ENCODE measurements at places on chromosomes 3 and 15.

GRCh38 chr15:41894251-41894790 is 468 bp upstream of the SPTBN5 start:
- DNase-seq = no peak

GRCh38 chr3:57132674-57133073 is 32.5 kb downstream of the IL17RD start:
- DNase-seq = no peak

DNA sequence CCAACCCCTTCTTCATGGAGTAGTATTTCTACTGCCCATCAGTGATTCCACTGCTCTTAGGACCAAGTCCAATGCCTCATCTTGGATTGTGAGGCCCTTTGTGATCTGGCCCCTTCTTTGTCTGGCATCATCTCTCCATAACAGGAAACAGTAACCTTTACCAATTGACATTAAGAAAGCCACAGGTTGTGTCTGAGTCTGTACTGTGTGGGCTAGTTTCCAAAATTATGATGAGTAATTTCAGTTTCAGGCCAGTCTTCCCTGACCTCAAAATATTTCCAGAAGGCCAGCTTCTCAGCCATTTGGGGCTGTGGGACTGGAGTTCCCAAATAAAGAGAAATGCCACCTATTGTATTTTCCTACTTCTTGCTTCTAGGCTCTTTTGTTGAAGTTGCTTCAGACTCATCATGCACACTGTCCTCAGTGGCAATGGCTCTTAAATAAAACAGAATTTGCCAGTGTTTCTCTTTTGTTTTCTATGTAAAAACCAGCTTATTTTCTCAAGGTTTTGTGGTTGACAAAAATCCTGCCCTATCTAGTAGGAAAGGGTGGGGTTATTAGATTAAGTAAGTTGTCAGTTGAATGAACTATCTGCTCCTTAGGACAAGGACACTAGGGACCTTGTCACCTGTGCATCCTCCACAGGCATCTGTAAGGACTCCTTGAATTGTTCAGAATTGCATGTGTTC is 47.0 kb upstream of the ACKR4 start:
- DNase-seq = peak; percentile 20

- no peak for DNase-seq
Observed at GRCh38 chr3:32406486-32407408, 15.1 kb downstream of the CMTM7 start.

GRCh38 chr3:11989383-11990038 is 14.7 kb upstream of the SYN2 start:
- no peak for DNase-seq

DNA sequence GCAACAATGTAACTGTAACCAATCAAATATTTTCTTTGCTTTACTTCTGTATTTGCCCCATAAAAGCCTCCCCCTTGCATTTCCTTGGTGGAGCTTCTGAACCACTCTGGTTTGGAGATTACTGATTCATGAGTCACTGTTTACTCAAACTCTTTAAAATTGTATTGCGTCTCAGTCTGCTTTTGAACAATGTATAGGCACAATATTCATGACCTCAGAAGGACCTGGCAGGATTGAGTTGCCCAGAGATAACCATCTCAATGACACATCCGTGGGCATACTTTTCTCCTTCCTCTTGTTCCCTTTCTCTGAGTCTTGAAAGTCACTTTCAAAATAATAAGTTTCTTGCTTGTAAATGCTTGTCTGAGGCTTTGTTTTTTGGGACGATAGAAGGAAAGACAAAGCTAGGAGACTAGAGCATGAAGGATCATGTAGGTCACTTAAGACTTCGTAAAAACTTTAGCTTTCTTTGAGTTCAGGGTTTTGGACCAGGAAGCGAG is 57.1 kb upstream of the POU1F1 start:
- DNase-seq = peak; percentile 60

DNA sequence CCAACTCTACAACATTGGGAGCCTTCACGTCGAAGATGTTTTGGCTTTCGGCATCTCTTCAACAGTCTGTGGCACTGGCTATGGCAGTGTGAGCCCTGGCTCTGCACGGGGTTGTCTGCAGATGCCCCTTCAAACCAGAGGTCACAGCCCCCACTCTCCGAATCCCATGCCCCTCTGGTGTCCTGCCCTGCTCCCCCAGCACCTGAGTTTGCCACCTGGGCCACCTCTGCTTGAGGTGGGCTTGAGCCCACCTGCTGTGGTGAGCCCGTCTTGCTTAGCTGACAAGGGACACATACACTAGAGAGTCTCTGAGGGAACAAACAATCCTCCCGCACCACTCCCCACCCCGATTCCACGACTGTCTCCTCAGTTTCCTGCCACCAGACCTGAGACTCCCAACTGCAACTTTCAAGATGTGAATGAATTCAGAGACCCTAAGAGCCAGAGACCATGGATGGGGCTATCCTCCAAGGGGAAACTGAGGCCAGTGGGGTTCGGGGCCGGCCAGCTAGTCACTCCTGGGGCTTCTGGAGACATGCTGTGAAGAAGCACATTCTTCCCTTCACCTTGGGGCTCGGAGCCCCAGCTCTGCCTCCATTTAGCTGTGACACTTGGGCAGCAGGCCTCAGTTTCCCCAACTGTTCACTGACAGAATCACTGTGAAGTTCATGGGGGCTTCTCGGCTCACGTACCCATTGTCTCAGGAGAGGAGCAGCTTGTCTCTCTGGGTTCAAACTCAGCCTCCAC is 44.6 kb downstream of the TPRA1 start:
- DNase-seq = no peak

- DNase-seq = no peak
Observed at GRCh38 chr3:128395500-128396162, 71.1 kb downstream of the DNAJB8 start.

GRCh38 chr3:59726279-59726678 is 676.5 kb upstream of the CFAP20DC start:
- no peak for DNase-seq

GRCh38 chr15:84788500-84788899 is 28.7 kb upstream of the ALPK3 start:
- DNase-seq = peak; percentile 35

GRCh38 chr3:29597376-29598008 is 316.6 kb downstream of the RBMS3 start:
- DNase-seq = peak; percentile 40

- no peak for DNase-seq
Observed at GRCh38 chr15:58590926-58591325, 158.6 kb downstream of the ADAM10 start.

DNA sequence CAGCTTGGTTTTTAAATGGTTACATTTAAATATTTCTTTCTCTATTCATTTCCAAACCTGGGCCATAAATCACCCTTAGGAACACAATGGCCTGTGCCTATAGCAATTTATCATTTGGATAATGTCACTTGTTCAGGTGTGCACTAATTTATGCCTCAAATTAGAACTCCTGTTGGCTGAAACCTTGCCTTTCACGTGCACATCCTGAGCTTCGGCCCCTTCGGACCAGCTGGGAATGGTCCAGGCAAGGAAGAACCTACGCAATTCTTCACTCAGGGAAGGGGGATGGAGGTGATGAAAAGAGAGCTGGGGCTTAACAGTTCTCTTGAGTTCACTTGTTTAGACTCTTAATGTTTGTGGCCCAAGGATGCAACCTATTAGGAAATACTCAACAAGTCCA is 324.1 kb upstream of the ICE2 start:
- DNase-seq = peak; percentile 45

- DNase-seq = peak; percentile 75
Observed at GRCh38 chr15:38414357-38414756, 39.6 kb upstream of the FAM98B start.

DNA sequence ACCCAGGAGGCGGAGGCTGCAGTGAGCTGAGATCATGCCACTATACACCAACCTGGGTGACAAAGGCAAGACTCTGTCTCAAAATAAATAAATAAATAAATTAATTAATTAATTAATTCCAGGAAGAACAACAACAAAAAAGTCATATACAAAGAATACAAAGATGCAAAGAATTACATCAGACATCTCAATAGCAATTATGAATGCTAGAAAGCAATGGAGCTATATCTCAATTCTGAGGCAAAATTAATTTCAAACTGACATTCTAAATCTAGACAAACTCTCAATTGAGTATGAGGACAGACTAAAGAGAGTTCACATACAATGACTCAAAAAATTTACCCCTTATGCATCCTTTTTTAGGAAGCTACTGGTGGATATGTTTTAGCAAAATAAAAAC is 69.6 kb upstream of the CTNNB1 start:
- DNase-seq = no peak

- no peak for DNase-seq
Observed at GRCh38 chr3:177057768-177058167, 139.5 kb downstream of the TBL1XR1 start.

- DNase-seq = no peak
Observed at GRCh38 chr3:132616780-132617179, 19.7 kb downstream of the ACKR4 start.

DNA sequence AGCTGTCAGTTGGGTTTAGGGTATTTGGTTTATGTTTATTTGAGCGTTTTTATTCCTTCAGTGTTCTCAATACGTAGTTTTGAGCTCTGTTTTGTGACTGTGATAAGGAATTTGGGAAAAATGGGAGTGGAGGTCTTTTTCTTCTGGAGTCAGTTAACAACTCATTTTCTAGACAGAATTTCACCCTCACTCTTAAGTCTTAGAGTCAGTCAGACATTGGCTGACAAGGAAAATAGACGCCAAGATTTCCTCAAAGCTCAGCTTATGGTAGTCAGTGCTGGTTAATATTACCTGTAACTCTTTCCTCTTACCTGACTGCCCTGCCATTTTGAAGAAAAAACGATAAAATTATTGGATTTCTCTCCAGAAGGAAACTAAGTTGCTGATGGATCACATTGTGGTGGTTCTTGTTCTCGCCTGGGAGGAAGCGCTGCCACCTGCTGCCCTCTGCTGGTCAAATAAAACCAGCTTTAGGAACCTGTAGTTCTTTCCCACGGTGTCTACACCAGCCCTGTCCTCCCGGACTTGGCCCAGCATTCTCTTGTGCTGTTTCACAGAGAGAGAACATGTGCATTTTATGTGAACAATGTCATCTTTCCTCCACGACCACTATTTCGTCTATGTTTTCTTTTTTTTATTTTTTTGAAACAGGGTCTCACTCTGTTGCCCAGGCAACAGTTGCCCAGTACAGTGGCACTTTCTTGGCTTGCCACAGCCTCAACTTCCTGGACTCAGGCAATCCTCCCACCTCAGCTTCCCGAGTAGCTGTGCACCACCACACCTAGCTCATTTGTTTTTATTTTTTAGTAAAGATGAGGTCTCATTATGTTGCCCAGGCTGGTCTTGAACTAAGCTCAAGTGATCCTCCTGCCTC is 41.4 kb upstream of the UMPS start:
- peak; percentile 79 for DNase-seq

- no peak for DNase-seq
Observed at GRCh38 chr15:61411902-61412510, 182.9 kb upstream of the RORA start.

DNA sequence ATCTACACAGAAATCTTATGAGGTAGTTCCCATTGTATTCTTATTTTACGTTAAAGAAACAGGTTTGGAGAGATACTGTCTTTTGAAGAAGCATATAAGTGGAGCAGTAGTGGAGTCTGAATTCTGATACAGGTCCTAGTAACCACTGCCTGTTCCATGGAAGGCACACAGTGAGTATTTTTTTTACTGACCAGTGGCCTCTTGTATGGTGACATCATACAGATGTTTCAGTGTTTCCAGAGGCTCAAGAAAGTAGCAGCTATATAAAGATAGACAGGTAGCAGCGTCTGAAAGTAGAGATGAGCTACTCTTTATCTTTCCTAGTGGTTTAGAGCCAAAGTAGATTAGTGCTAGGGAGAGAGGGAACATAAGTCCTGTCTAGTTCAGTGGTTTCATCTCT is 173.5 kb downstream of the LPP start:
- no peak for DNase-seq

DNA sequence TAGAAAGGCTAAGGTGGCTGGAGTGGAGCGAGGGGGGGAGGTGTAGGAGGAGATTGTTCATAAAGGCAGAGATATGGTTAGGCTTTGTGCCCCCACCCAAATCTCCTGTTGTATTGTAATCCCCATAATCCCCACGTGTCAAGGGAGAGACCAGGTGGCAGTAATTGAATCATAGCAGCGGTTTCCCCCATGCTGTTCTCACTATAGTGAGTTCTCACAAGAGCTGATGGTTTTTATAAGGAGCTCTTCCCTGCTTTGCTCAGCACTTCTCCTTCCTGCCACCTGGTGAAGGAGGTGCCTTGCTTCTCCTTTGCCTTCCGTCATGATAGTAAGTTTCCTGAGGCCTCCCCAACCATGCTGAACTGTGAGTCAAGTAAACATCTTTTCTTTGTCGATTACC is 64.7 kb upstream of the CFAP161 start:
- no peak for DNase-seq

- DNase-seq = peak; percentile 19
Observed at GRCh38 chr3:23607184-23607847, 198.4 kb upstream of the UBE2E1 start.

- no peak for DNase-seq
Observed at GRCh38 chr3:73236867-73237266, 175.4 kb downstream of the EBLN2 start.

GRCh38 chr3:4271834-4272233 is 31.3 kb upstream of the SETMAR start:
- DNase-seq = peak; percentile 15

DNA sequence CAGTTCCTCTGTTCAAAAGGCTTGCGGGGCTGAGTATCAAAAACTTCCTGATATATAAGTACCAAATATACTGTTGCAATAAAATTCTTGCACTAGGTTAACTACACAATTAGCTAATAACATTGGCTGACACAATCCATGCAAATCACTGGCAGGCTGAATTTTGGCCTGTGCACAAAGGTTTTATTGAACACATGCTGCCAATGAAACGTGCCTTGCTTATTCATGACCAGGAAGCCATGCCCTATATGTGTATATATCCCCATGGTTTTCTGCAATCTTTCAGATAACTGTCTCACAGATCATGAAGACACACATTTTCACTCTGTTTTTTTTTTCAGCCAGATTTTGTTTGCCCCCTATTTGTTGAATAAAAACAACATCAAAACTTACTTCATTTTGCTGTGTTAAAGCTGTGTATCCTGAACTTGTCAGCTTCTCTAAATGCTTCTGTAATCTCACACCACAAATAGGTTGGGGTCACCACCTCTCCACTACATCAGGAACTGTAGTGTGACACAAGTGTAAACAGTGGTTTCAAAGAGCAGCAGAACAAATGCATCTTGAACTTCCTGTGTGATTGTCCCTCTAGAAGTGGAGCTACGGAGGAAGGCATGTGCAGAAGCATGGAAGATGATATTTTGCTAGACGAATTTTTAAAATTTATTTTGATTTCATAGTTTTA is 920.7 kb upstream of the NR2F2 start:
- DNase-seq = peak; percentile 79

DNA sequence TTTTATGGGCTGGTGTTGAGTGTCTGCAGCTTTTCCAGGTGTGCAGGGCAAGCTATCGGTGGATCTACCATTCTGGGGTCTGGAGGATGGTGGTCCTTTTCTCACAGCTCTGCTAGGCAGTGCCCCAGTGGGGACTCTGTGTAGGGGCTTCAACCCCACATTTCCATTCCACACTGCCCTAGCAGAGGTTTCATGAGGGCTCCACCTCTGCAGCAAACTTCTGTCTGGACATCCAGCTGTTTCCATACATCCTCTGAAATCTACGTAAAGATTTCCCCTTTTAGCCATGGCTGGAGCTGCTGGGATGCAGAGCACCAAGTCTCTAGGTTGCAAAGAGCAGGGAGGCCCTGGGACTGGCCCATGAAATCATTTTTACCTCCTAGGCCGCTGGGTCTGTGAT is 11.6 kb downstream of the RFX7 start:
- DNase-seq = no peak
